ENCODE measurements at places on chromosomes 16 and 17.
A peak's percentile ranks its signal among the peaks of the same experiment; 100 is the strongest.

GRCh38 chr16:47873434-47873833 is 282.4 kb downstream of the ABCC12 start:
- no peak for DNase-seq

GRCh38 chr16:80317599-80318037 is 223.2 kb upstream of the DYNLRB2 start:
- no peak for DNase-seq

DNA sequence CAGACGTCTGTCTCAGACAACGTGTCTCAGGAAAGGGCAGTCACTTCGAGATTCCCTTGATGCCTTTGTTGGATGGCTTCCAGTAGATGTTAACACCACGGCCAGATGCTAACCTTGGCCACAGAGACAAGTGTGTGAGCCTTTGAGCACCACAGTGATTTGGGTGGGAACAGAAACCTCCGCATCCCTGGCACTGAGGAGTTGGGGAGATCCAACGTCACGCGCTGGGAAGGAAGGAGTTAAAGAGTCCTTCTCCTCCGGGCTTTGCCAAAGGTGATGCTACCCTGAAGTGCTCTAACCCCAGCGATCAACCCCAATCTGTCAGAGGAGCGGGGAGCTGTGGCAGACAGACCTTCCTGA is 3.0 kb upstream of the ABR start:
- DNase-seq, result no peak

GRCh38 chr17:78862073-78863023 is 21.7 kb upstream of the USP36 start:
- DNase-seq, result no peak

GRCh38 chr17:72466199-72466598 is 345.4 kb downstream of the SOX9 start:
- DNase-seq, result no peak

DNA sequence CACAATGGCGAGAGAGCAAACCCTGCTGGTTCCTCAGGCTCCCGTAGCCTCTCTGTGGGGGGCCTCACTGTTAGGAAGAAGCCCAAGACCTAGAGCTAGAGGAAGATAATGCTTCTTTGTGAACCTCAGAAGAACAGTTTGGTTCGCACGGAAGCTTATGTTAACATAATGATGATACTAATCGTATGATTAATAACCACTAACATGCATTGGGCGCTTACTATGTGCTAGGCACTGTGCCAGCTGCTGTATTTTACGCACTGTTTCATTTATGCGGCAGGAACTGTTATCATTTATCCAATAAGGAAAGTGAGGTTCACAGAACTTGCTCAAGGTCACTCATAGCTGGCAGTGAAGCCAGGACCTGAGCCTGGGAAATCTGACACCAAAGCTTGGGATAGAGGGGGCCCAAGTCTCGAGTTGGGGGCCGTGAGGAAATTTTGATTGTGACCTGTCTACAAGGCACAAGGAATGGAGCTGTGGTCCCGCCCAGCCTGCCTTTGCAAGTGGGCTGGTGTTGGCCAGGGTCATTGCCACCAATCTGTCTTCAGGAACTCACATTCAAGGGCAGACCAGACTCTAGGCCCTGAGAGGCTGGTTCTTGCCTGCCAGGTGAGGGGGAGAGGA is 6.8 kb downstream of the PRCD start:
- DNase-seq, result no peak

DNA sequence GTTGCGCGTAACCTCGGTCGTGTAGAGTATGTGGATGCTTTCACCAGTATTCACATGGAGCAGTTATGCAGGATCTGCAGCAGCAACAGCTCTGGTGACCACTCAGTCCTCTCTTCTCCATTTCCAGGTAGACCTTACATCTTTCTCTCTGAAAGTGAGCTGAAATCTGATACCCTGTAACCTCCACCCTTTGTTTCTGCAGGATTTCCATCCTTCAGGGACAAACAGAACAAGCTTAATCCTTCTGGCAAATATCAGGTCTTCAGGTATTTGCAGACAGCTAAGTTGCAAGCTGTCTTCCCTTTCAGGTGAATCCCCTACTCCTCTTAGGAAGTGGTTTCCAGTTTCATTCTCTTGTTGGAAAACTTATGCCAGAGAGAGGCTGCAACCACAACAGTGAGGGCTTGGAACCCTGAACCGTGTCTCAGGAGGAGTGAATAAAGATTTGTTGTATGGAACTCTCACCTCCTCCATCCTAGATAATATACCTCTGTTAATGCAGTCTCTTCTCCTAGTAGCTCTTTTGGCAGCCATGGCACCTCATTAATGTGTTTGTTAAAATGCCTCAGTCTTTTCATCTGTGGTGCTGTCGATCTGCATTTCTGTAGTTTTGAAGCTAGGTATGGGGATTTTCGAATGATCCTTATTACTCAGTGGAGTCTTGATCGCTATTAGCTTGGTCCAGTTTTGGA is 172.5 kb downstream of the PRKCA start:
- no peak for DNase-seq

DNA sequence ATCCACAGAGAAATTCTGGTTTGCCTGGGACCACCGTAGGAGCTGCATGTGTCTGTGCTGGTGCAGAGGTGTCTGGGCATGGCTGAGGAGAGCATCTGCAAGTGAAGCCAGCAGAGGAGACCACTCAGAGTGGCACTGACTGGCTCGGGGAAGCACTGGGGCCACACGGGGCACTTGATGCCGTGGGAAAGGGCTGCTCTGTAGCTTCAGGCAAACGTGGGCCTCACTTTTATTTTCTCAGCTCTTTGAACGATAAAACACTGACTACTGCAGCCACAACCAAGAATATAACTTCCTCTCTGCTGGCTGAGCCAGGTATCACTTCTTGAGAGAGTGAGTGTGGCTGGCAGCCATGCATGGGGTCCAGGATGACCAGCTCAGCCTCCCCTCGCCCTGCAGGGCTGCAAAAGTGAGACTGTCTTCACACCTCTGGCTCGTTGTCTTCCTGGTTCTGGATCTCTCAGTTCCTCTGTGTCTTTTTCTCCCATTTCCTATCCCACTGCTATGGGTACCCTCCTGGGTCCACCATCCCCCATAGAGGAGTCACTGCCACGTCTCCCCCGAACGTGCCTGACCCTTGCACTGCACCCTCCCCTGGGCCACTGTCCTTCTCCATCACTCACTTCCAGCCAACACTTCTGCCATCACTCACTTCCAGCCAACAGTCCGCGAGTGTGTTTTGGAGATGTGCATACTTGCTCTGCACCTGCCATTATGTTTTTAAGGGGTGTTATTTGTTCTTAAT is 201.4 kb upstream of the CHMP6 start:
- no peak for DNase-seq

- no peak for DNase-seq
These were observed 12.2 kb downstream of the WSCD1 start for GRCh38 chr17:6082335-6082734.

GRCh38 chr17:66988069-66988798 is 23.7 kb downstream of the CACNG4 start:
- no peak for DNase-seq

DNA sequence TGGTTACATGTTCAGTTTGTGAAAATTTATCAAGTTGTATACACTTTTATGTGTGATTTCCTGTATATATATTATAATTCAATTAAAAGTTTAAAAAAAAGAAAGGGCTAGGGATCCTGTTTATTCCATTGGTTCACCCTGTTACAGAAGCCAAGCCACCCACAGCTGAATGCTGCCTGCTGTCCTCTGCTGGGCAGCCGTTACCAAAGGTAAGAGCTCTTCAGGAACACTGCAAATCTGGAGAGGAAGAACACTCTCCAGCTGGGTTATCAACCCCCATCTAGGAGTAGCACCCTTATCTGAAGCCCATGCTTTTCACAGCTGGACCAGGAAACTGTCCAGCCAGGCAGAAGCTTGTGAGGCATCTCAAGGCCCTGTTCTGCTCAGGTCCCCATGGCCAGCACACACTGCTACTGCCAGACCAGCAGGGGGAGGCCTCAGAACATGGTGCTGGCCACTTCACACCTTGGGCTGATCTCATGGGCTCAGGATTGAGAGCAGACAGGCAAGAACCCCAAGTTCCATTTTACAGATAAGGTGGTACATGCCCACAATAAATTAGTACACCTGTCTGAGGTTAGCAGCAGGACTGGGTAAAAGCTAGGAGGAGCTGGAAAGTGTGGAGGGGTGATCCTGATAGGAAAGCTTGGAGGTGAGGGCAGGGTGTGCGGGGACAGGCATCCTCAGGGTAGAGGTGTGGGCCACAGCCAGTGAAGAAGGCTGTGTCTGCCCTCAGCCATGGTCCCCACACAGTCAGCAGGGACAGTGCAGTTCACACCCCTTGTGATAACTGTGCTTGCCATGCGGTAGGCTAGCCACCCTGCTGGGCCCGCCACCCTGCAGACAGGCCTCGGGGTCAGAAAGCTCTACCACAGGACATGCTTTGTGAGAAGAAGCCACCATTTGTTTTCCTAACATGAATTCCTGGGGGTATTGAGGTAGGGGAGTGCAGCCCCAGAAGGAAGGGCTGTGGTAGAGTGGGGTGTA is 54.3 kb upstream of the SREBF1 start:
- DNase-seq, result no peak

DNA sequence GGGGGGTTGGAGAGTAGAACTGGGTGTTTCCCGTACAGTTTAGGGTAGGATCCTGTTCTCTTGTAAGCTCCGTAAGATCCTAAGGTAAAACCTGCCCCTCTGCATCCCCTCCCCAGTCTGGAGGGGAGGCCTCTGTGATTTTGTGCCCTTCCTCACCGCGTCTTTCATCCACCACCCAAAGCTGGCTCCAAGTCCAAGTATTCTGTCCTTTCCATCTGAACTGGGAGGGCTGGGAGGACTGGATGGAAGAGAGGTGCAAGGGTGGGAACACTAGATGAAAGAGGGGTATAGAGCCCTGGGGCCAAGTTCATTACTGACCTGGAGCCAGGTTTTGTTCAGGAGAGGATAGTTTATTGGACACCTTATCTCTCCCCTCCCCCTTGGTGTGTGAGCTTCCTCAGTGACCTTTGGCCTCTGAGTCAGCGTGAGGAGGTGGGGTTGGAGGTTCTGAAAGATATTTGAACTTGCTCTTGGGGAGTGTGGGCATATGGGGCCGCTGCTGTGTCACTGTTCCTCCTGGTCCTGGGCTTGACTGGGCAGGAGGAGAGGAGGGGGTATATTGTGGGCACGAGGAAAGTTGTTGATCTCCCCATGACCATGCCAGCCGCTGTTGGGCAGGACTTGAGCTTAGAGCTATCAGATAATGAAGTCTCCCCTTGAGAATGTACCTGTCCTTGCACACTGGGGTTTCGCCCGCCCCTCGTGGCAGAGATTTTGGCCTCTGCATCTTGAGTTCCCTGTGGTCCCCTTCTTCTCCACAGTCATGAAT is 1.6 kb downstream of the LASP1 start:
- no peak for DNase-seq

GRCh38 chr16:88561485-88562359 is 8.5 kb upstream of the ZC3H18 start:
- peak; percentile 26 for DNase-seq

DNA sequence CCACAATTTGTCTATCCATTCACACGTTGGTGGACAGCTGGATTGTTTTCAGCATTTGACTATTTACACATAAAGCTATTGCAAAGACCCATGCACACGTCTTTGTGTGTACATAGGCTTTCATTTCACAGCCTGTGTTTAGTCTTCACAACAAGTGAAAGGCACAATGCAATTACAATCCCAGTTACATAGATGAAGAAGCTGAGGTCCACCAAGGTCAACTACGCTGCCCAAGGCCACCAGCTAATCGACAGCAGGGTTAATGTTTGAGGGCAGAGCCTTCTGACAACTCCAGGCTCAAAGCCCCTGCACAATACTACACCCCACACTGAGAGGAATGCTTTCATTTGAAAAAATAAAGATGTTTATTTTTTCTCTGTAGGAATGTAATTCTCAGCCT is 93.6 kb upstream of the CDH13 start:
- DNase-seq, result no peak

- DNase-seq, result no peak
These were observed 39.5 kb upstream of the ENPP7 start for GRCh38 chr17:79690988-79691836.

DNA sequence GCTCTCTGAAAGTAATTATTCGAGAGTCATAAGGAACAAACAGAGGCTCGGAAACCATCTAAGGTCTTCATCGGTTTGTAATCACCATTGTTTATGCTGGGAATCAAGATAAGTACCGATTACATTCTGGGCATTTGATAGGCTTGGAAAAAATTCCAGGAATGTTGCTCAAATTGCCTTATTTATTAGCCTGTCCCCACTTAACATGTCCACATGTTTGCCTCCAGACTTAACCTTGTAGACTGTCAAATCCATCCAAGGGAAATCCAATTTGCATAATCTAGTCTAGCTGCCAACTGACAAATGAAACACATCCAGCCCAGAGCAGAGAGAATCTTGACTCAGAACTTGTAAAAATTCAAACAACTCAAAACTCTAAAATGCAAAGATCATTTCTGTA is 51.3 kb upstream of the TMC5 start:
- no peak for DNase-seq

DNA sequence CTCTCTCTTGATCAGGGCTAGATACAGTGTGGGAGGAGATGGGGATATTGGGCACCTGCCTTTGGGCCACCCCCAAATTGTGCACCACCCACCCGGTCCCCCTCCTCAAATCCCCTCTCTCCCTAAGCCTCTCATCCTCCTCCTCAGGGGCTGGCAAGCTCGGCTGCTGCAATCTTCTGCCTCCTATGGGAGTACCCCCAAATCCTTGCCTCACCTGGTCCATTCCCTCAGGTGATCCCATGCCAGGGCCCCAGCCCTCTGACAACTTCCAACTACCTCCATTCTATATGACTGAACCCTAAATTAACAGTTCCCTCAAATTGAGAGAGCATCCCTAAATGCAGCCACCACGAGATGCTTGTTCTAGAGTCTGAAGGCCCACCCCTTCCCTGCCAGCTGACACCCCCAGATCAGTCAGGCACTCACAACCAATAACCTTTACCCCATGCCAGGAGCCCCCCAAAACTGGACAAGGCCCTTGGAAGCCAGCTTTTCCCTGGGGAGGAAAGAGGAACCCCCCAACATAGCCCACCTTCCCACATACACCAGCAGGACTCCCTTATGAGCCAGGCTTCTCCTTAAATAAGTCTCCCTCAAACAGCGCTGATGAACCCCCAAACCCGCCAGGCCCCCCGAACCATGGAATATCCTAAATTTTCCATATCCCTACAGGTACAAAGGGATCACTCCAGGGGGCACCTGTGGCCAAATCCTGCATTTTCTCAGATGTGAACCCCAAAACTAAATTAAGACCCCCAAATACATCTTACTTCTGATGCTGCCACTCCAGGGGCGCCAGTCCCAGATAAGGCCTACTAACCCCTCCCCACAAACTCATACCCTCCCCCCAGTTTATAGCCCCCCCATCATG is 3.2 kb downstream of the DLG4 start:
- DNase-seq, result no peak

Data from nucleus accumbens (tissue), 56 donors.